ENCODE measurements at places on chromosomes 11 and 22.

DNA sequence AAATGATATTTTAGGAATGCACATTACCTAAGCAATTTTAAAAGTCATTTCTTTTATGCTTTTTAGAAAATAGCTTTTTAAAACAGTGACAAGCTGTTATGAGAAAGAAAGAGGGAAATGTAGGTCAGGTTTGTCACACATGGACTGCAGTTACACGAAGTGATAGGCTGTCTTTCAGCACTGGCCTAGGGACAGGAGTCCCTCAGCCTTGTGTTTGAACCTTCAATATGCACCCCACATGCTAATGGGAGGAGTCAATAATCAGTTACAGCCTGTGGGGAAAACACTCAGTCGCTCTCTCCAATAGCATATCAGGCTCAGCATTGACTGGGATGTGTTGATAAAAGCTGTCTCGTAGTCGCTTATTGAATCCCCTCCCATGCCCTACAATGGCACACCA is 45.8 kb downstream of the DNAJC24 start:
- DNase-seq: no peak

DNA sequence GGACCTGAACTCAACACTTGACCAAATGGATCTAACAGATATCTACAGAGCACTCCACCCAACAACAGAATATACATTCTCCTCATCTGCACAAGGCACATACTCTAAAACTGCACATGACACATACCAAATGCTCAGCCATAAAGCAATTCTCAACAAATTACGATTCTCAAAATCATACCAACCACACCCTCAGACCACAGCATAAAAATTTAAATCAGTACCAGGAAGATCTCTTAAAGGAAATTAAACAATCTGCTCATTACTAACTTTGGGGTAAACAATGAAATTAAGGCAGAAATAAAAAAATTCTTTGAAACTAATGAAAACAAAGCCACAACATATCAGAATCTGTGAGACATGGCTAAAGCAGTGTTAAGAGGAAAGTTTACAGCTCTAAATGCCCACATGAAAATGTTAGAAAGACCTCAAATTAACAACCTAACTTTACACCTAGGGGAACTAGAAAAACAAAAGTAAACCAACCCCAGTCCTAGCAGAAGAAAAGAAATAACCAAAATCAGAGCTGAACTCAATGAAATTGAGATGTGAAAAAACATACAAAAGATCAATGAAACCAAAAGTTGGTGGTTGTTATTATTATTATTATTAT is 37.2 kb downstream of the TMEM123 start:
- no peak for DNase-seq

DNA sequence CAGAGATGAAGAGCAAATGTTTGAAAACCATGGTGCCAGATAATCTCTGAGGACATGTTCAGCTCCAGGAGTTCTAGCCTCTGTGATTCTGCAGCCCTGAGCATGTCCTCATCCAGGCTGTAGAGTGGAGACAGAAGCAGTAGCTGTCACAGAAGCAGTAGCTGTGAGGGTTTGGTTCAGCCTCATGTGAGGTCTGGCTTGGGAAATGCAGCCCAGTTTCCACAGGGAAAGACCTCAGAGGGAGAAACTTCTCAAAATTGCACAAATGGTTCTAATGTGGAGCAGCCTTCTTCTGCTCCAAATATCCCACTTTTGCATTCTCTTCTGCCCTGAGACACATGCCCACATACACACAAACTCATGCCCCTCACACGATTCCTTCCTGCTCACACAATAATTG is 48.4 kb downstream of the DBX1 start:
- DNase-seq: no peak

DNA sequence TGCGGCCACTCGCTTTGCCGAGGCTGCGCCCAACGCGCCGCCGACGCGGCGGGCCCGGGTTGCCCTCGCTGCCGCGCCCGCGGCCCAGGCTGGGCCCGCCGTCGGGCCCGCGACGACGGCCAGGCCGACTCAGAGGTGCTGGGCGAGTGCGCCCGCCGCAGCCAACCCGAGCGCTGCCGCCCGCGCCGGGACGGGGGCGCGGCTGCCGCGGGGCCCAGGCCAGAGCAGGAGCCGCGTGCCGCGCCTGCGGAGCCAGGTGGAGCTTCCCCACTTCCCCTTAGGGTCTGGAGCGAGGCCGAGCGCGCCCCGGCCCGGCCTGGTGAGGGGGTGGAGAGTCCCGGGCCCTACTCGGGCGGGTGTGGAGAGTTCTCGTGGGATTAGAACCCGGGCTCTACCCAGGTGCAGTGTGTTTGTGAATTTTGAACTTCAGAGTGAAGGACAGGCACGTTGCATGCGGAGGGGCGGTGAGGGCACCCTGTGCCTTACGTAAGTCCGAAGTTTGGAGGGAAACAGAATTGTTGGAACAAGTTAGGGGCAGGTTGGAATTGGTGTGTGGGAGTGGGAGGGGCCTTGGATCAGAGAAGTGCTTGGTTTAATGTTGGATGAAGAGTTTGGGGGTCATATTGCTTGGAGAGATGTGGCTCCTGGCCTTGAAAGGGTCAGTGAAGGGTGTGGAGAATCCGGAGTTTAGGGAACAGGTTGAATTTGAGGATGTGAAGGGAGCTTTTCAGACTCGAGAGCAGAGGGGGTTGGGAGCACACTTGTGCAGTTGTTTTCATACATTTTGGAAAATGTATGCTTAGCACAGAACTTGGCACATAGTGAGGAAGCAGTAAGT is 697 bp downstream of the RNF169 start:
- peak; percentile 30 for DNase-seq

DNA sequence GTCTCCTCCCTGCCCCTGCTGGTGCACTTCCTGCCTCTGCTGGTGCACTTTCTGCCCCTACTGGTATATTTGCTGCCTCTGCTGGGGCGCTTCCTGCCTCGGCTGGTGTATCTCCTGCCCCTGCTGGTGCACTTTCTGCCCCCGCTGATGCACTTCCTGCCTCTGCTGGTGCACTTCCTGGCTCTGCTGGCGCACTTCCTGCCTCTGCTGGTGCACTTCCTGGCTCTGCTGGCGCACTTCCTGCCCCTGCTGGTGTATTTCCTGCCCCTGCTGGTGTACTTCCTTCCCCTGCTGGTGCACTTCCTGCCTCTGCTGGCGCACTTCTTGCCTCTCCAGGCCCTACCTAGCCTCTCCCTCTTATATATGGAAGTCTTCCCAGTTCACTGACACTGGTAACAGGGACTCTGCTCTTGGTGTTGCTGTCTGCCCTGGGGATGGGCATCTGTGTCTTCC is 10.1 kb downstream of the MTFP1 start:
- DNase-seq: peak; percentile 74

GRCh38 chr22:31935961-31936635 is 8.2 kb upstream of the YWHAH start:
- DNase-seq: no peak

- DNase-seq: no peak
Measured at GRCh38 chr11:74842967-74843366, 94.3 kb downstream of the RNF169 start.

DNA sequence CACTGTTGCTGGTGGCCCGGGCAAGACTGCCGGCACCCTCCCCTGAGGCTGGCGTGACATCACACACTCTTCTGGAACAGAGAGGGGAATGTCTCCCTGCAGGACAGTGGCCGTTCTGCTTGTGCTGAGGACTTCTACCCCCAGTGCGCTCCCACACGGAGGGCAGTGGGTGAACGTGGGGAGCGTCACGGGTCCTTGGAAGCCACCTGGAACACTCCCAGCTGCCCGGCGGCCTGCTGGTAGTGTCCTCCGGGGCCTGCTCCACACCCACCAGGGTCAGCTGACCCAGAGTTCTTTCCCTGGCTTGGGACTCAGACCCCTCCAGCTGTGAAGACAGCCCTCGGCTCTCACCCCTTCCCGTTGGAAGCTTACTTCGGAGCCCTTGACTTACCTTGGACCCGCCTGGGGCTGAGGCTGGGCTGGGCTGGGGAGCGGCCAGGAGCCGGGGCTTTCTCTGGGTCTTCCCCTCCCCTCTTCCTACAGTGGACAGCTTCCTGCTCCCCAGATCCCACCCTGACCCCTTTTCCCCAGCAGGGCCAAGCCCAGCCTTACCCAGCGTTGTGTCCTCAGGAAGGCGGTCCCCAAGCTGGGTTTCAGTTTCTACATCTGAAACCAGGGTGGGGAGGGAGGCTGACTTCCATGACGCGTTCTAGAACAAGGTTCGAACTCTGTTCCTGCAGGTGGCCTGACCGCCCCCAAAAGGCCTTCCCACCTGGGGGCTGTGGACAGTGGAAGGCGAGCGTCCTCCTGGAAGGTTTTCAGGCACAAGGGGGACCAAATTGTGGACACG is 14.8 kb upstream of the GAL start:
- DNase-seq: no peak

DNA sequence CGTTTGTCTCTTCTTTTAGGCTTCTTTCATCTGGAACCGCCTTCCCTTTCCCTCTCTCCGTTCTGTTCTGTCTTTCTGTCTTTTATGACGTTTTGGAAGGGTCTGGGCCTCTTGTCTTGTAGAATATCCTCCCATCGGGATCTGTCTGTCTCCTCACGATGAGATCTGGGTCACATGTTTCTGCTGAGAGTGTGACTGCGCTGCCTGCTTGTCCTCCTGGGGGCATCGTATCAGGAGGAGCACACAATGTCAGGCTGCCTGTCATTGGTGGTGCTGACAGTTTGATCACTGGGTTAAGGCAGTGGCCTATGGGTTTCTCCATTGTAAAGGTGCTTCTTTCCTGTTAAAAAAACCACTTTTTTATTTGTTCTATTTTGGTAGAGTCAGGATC is 60.4 kb upstream of the PARVG start:
- no peak for DNase-seq

DNA sequence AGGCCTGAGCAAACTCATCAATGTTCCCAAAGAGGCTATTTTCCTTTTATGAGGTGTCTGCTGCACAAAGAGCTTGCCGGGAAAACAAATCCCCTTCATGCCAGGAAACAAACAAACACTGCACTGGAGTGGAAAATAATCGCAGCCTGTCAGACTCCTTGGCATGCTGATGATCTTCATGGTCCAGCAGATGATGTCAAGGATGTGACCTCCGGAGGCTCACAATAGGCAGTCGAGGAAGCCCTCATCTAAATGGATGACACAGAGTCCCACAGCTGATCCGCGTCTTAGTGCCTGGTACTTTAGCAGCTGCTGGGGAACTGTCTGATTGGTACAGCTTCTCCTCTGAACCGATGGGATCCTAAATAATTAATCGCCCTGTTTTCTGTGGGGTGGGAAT is 187.6 kb downstream of the TENM4 start:
- no peak for DNase-seq

- DNase-seq: no peak
Measured at GRCh38 chr11:92211576-92212167, 12.9 kb upstream of the FAT3 start.

DNA sequence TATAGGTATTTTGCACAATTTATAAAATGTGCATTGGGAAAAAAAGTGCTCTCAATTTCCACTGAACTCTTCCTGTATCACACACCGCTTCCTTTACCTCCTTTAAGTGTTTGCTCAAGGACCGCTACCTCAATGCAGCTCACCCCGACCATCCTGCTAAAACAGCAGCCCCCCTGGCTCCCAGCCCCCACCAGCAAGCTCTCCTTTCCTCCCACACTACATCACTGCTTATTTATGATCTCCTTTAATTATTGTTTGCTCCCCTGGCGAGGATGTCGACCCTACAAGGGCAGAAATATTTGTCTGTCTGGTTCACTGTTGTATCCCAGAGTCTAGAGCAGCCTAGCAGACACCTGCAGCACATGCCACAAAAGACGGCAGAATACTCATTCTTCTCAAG is 10.0 kb downstream of the SHANK2 start:
- no peak for DNase-seq

GRCh38 chr11:20253796-20254195 is 93.5 kb upstream of the DBX1 start:
- DNase-seq: no peak

GRCh38 chr11:60422609-60423008 is 6.8 kb upstream of the MS4A5 start:
- no peak for DNase-seq

- DNase-seq: no peak
Measured at GRCh38 chr11:19959648-19960059, 200.6 kb downstream of the DBX1 start.

GRCh38 chr11:117026593-117027330 is 71.5 kb downstream of the SIK3 start:
- no peak for DNase-seq

GRCh38 chr11:75814363-75814676 is 690 bp upstream of the UVRAG start:
- no peak for DNase-seq

DNA sequence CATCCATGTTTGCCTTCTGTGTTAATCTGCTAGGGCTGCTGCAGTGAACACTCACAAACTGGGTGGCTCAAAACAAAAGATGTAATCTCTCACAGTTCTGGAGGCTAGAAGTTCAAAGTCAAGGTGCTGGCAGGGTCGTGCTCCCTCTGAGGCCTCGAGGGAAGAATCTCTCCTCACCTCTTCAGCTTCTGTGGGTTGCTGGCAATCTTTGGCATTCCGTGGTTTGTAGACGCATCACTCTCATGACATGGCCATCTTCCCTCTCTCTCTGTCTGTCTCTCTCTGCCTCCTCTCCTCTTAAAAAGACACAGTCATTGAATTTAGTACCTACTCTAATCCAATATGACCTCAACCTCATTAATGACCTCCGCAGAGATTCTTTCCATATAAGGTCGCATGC is 78.8 kb downstream of the TSPAN18 start:
- no peak for DNase-seq

DNA sequence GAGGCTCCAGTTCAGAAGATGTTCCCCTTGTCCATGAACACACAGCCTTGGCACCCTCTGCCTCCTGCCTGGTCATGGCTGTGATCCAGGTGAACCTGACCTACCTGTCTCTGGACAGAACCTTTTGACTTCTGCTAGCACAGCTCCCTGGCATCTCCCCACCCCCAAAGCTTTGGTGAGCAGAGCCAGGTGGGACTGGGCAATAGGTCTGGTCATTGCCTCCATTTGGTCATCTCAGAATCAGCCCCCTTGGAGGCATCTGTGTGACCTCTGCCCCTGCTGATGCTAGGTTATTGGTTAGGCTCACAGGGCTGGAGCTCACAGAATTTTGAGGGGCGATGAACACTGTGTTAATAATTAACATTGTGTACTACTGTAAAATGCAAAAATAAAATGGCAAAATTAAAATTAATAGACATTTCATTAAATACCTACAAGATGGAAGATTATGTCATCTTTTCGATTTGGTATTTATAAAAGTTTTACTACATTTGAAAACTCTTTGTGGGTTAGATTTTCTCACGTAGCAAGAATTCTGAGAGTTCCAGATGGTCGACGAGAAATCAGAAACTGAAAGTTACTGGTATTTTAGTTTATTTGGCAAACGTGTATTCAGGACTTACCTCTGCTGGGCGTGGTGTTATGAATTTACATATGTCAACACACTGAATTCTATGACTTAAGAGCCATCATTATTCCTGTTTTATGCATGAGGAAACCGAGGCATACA is 8.3 kb upstream of the KIAA0930 start:
- DNase-seq: no peak

GRCh38 chr11:125270711-125271110 is 106.2 kb downstream of the PKNOX2 start:
- no peak for DNase-seq

Measured in activated CD4-positive, alpha-beta T cell treated with anti-CD3 and anti-CD28 coated beads, Interleukin-2, amount 50 U/mL, for 4 hours (primary cell).